NCI-H526 (cell line): ENCODE measurements at places on chromosomes 16 and 17.
A peak's percentile ranks its signal among the peaks of the same experiment; 100 is the strongest.

DNA sequence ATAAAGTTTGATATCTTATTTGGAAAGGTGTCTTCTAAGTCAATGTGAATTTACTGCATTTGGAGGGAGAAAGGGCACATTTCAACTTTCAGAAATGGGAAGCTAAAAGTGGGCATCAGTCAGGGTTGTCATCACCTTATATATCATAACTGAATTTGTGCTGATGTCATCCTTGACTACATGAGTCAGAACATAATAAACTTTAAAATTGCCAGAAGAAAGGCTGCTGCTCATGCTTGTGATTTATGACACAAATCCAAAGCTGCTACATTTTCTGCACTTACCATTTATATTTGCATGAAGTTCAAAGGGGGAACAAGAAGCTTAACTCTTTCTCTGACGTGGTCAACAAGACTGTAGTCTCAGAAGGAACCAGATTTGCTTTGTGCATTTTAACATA lies 196.6 kb downstream of the UTP18 start:
- DNase-seq: no peak

GRCh38 chr17:37168731-37169353 lies 206.9 kb upstream of the C17orf78 start:
- peak; percentile 24 for DNase-seq

DNA sequence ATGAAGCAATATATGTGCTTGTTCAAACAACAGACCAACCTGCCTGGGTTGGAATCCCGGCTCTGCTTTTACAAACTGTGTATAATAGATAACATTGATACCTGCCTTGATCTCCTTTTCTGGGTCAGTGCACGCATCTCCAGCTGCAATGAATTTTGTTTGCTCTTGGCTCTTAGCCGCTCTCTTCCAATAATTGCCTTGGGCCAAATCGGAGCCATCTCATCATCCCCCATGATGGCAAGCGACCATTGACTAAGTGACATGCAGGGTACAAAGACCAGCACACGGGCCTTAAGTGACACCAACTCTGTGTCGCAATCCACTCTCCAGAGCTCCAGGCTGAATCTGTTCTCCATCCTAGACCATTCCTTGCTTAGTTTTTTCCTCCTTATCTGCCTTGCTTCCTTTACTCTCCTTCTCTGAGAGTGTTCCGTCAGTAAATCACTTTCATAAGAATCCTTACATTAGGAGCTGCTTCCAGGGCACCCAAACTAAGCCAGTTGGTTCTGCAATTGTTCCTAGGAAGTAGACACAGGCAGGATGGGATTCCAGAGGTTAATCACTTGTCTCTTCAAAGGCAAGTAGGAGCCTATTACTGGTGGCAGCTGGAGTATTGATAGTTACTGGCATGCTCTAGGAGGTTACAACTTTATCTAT lies 134.2 kb downstream of the ABCA8 start:
- no peak for DNase-seq

DNA sequence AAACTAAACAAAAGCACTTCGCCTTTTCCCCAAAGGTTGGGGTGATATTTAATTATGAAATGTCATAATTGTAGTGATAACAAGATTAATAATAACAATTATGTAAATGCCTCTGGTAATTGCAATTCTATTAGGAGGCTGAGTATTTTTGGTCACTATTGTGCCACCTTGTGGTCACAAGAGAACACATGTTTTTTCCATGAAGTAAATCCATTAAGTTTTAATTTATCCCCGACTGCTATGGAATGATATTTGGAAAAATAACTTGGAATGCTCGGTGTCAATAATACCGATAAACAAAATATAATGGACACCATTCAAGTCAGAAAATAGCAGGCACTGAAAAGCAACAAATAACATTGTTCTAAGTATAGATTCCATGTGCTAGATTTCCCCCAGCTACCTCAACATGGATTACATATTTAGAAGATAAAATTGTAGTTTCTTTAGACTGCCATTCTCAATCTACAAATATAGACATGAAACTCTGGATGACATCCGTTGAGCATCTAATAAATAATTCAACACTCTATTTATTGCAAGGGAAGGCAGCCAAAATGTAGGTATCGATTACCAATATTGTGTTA lies 25.0 kb upstream of the KCNJ2 start:
- DNase-seq: peak; percentile 30

DNA sequence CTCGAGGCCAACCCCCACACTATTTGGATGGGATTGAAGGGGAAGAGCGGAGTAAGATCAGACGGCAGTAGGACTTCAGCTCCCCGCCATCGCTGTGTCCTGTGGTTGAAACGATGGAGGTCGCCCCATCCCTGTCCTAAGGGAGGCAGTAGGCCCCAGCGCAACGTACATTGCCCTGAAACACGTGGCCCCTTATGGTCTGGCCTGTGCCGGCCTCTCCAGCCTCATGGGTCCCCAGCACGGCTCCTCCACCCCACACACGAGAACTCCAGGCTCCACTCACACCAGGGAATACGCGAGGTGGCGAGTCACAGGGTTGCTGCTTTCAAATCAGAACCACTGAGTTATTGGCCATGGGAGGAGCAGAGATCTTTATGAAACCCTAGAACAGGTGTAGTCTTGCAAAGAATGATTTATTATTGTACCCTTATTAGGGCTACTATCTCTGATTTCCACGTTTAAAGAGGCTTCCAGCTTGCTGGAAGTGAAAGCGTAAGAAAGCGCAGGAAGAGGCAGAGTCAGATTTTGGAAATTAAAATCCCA lies 669 bp upstream of the DCTPP1 start:
- DNase-seq: no peak

GRCh38 chr17:17041571-17042383 lies 480 bp upstream of the MPRIP start:
- peak; percentile 88 for DNase-seq

GRCh38 chr17:27577884-27578717 lies 52.9 kb upstream of the LGALS9 start:
- DNase-seq: no peak

DNA sequence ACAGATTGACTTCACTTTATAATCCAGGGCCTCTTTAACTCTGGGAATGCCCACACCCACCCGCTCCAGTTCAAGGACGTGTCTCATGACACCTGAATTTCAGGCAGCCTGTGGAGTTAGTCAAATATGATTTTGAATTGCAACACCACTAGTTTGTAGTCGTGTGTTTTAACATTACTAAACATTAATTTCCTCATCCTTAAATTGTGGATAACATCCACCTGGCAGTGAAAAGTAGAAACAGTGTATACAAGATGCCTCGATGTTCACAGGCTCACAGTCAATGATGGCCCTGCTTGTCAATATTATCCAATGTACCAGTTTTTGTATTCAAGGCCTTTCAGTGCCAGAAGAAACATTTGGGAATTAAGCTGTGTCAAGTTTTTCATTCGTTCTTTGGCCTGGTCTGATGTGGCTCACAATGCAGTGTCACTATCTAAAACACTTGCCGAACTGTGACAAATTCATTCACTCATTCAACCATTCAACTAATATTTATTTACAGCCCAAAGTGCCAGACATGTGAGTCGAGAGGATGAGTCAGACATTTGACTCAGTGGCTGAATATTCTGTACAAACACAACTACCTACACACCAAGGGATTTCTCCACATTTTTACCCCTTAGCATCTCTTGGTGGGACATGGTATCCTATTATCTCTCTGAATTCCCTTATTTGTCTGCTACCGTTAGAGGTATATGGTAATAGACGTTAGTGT lies 1.4 kb downstream of the MEIOB start:
- no peak for DNase-seq

- no peak for DNase-seq
Measured at GRCh38 chr17:34412534-34412933, 49.5 kb upstream of the CCL1 start.

- no peak for DNase-seq
Measured at GRCh38 chr16:1615761-1616160, 3.6 kb downstream of the CRAMP1 start.

DNA sequence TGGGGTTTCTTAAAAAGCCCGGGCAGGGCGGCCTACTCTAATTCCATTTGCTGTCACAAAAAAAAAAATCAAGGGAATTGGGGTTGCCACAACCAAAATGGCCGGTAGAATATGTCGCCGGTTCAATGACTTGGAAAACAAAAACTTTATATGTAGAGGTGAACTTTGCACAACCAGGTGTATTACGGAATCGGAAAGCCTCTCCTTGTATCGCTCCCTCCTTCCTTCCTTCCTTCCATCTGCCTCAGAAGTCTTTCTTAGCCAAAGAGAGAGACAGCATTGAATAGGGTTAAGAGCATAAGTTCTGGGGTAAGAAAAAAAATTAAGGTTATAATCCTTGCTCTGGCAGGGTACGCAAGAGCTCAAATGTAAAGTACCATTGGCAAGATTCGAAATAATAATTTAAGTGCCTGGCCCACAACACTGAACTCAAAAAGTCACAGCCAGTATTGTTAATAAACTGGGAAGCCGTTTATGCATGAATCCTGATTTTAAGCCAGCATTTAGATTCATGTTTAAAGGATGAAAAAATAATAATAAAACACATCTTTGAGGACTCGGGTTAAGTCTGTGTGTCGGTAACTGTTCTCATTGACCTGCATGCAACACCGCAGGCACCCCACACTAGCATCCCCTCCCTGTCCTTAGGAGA lies 522 bp upstream of the GLG1 start:
- no peak for DNase-seq

- no peak for DNase-seq
Measured at GRCh38 chr17:67289181-67289876, 44.3 kb upstream of the HELZ start.

- DNase-seq: no peak
Measured at GRCh38 chr16:10931977-10932632, 10.2 kb downstream of the DEXI start.

DNA sequence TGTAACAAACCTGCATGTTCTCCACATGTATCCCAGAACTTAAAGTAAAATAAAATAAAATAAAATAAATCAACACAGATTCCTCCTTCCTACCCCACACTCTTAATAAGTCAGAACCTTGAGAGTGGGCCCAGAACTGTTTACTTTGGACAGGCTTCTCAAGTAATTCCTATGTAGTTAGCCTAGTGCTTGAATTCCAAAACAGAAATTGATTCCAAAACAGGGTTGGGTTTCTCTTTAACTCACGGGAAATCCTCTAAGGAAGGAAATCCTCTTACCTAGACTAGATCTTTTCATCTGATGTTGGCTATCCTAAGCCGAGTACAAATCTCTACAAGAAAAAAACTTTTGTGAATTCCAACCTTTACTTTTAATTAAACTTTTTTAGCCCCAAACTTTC lies 324.7 kb upstream of the C16orf82 start:
- no peak for DNase-seq

DNA sequence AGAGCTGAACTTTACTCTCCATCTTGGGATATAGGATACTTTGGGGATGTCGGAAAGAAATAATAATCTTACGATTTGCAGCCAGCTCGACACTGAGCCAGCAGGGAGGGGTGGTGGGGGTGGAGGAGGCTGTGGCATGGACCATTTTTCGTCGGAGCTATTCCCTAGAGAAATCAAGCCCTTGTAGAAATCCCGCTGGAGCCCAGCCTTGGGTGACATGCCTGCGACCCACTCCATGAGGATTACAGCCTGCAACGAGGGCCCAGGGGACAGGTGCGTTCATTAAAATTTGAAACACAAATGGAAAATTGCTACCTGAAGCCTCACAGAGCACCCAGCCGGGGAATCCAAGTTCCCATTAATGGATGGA lies 82.8 kb upstream of the GSE1 start:
- DNase-seq: no peak

GRCh38 chr16:56324406-56324805 lies 100.9 kb downstream of the AMFR start:
- no peak for DNase-seq

- no peak for DNase-seq
Measured at GRCh38 chr17:81388091-81388611, 7.1 kb upstream of the BAHCC1 start.

- DNase-seq: no peak
Measured at GRCh38 chr16:53817812-53818550, 114.0 kb downstream of the FTO start.

DNA sequence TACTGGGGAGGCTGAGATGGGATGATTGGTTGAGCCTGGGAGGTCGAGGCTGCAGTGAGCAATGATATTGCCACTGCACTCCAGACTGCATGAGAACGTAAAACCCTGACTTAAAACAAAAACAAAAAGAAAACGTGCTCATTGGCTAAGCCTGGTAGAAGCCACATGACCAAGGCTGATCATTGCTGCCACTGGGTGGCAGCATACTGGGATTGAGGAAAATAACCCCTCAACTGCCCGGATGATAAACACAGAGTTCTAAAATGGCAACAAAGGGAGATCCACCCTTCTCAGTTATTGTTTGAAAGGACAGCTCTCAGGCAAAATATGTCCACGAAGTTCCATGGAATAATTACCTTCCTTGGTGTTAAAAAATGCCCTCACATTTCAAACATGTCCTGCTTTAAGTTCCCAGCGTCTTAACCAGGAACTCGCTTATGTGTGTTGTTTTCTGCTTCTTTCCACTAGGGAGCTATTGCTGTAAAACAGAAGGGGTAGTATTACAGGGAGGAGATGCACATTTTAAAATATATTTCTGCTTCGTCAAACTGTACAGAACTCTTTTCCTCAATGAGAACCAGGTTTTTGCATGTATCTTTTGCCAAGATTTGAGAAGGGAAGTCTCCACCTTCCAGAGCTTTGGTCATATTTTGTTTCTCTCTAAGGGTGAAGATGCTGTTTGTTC lies 675.3 kb downstream of the MAF start:
- peak; percentile 43 for DNase-seq

DNA sequence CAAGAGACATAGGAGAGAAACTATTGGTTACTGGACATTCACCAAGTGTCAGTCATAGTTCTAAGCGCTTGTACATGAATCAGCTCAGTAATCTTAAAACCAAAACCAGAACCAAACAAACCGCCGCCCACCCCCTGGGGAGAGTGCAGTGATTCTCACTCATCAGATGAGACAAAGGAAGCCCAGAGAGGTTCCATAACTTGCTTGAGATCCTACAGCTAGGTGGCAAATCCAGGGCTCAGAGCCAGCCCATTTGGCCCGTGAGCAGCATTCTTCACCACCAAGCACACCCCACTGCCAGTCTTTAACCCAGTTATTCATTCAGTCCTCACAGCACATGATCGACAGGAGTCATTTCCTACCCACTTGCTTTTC lies 37.2 kb upstream of the RGS9 start:
- peak; percentile 45 for DNase-seq

DNA sequence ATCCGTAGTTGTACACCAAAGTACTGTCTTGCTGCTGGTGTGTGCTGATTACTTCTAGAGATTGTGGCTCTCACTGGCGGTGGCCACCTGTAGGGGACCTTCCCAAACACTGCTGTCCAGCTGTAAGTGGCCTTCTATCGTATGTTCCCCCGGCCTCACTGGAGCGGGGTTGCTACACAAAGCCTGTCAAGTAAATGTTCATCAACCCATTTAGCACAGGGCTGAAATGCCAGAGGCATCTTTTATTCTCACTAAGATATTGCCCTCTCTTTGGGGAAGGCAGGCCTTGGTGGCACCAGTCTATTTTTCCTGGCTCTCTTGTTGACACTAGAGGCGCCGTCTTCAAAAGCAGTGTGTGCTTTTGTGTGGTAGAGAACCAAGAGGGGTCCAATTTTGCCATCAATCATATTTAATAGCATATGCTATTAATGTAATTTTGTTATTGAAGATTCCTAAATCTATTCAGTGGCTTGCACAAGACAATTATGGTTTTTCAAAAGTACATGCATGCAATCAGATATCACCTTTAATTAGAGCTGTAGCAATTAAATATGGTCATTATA lies 514.4 kb upstream of the SALL1 start:
- no peak for DNase-seq
